ENCODE measurements at places on chromosomes 12 and 14.
A peak's percentile ranks its signal among the peaks of the same experiment; 100 is the strongest.

DNA sequence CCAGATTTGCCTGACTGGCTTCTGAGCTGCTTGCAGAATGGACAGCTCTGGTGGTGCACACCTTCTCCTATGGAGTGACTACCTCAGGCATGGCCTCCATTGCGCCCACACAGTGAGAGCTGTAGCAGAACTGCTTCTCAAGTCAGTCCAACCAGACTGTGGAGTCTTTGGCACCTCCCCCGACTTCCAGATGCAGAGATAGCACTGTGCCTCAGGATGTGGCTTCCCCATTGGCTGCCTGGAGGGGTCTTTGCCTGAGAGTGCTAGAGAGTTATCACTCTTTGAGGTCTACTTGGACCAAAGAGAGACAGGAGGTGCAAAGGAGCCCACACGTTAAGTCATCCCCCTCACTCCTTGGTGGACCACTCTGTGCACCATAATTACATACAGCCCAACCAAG lies 44.8 kb upstream of the FRS2 start:
- DNase-seq = no peak

DNA sequence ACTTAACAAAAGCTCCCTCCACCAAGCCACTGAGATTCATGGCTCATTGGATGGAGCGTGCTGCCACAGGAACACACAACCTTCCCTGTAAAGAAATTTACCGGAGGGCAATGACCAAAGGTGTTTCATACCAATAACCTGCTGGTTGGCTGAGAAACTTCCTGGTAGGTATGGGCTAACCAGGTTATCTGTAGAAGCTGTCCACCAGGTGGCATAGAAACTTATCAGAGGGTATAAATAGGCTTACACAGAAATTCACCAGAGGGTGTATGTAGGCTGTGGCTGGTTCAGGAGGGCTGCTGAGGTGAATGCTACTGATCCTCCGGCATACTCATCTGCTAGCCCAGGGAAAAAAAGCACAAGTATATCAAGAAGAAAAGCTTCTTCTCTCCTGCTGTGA lies 27.1 kb upstream of the MTERF2 start:
- no peak for DNase-seq

GRCh38 chr12:2460051-2460670 lies 334.6 kb upstream of the FKBP4 start:
- no peak for DNase-seq

- no peak for DNase-seq
These were observed 776 bp downstream of the RDH5 start for GRCh38 chr12:55720894-55721444.

- no peak for DNase-seq
These were observed 167.1 kb downstream of the CRADD start for GRCh38 chr12:93844164-93844784.

DNA sequence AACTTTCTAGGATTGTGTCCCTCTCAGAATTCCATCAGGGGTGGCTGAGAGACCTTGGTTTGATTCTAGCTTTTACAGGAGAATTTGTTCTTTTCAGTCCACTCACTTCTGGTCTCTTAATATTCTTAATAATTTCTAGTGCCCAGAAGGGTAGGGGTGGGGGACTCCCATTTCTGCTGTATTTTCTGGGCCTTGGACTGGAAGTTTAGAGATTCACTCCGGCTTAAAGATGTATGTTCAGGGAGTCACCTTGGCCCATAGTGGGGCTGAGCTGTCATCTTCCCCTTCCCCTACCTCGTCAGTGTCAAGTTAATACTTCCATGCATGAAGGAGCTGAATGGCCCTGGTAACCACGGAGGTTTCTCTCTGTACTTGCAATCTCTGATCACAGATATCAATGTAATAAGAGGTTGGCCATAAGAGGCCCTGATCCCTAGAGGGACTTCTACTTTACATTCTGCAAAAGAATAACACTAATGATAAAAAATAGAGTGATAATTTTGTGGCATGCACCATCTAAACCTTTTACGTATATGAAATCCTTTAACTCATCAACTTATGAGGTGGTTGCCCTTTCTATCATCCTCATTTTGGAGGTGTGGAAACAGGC lies 6.7 kb downstream of the KRT81 start:
- no peak for DNase-seq

DNA sequence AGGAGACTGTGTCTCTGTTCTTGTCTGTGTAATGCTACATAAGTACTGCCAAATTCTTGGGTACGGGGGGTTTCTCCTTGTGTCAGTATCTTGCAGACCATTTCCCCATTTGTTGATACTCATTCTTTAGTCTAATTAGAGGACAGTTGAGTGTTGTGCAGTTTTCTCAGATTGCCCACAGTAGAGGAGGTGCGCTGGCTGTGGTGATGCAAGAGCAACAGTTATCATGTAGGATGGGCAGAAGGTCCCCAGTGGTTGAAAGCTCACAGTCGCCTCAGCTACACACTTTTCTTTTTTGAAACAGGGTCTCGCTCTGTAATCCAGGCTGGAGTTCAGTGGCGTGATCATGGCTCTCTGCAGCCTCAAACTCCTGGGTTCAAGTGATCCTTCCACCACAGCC lies 37.8 kb upstream of the ATP2A2 start:
- no peak for DNase-seq

- DNase-seq = no peak
These were observed 29.3 kb upstream of the ZFP36L1 start for GRCh38 chr14:68822132-68822651.

DNA sequence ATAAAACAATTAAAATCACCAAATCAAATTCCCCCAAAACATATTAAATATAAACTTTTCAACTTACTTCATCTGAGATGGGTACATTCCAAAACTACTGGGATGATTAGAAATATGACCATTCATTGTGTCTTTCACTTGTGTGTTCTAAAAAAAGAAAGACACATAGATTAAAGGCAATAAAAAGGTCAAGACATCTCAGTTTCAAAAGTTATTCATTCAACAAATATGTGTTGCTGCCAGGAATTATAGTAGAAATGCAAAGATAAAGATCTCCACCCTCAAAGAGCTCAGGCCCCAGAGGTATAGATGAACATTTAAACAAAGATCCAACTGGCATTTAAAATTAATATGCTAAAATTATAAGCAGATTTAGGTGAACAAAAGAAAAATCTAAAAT lies 106.4 kb downstream of the EPS8 start:
- no peak for DNase-seq

DNA sequence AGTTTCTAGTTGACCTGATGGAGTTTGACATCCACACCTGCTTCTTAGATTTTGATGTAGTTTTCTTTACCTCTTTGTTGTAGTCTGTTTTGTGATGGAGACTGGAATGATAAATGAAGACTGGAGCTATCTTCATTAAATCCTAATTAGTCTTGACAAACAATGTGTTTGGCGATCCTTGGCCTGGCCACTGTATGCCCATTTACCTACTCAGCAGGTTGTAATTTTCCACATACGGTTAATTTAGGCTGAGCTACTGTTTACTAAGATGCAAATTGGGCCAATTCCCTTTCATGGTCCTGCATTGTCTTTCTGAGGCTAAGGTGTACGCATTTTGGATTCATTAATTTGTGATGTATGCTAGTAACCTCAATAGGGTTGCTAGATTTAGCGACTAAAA lies at the start of gene TAS2R7:
Gene TAS2R7, minus strand, starts transcription at position 41 of the 400 bp plus-strand sequence. CDS start 57 bp downstream, outside the sequence.
- no peak for DNase-seq

GRCh38 chr14:55807053-55807880 lies 227.3 kb downstream of the KTN1 start:
- peak; percentile 62 for DNase-seq
